ENCODE measurements at places on chromosomes 3 and 15.

DNA sequence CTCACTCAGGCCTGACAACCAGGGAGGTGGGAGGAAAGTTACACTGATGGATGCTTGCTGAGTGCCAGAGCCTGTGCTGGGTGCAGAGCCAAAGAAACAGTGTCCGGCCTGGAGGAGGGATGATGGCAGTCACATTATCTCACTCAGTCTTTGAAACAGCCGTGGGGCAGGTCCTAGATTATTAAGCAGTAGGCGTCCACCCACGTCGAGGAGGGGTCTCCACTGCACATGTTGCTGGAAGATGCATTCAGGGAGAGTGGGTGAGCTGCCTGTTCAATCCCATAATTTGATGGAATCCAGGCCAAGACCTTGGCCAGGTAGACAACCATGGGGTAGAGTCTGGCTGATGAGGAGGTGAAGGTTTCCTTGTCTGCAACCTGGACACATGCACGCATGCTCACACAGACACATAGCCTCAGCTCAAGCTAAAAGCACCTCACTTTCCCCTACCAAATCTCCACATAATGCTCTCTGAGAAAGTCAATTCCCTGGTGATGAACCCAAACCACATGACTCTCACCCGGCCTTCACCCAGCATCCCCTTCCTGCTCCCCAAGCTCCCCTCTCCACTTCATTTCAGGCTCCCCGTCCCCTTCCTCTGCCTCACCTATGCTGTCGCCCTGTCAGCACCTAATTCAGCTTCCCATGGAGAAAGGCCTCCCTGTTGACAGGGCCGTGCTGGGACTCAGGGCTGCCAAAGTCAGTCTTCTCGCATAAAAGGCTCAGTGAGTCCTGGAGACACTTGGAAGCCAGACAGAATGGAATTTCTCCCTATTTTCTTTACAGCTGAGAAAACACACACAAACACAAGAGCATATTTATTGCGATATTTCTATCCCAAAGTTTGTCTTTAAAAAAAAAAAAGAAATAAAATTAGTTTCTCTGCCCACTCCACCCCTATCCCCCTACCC, 29.8 kb downstream of the ACAN start:
- no peak for DNase-seq

DNA sequence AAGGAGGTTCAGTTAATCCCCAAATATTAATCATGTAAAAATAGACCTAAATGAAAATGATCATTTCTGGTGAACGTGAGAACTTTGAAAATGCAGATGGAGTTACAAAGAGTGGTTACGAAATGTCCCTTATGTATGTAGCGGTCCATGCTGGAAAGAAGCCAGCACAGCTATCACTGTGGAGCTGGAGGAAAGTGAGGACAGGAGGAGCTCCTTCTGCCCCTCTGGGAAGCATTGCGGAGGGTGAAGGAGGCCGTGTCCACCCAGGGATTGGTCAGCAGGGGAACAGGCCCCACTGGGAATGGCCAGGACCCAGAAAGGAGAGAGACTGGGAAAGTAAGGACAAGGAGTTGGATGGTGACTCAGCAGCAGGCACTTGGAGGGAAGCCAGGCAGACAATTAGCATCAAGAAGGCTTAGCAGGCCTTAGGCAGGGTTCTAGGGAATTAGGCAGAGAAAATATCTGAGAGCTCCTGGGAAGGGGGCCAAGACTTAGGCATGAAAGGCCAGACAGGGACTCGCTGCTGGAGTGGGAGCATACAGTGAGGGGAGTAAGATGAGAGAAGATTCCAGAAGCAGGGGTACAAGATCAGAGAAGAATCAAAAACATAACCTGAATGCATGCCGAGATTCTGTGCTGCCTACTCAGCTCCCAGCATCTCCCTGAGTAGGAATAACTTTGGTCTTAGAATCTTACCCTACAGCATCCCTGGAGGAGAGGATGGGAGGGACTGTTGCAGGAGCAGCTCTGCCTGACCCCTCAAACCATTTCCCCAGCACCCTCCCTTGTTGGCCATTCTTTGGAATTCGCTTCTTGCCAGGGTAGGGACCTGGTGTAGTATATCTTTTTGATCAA, 171.0 kb upstream of the UMPS start:
- DNase-seq = no peak

DNA sequence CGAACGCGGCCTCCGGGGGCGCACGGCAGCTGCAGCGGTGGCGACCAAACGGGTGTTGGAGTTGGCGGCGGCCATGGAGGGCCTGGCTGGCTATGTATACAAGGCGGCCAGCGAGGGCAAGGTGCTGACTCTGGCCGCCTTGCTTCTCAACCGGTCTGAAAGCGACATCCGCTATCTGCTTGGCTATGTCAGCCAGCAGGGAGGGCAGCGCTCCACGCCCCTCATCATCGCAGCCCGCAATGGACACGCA, 725 bp downstream of the FEM1B start:
- peak; percentile 76 for DNase-seq

- DNase-seq = no peak
Observed at GRCh38 chr3:145209561-145209960, 951.4 kb downstream of the PLOD2 start.

- no peak for DNase-seq
Observed at GRCh38 chr3:72127844-72128243, 342.9 kb upstream of the PROK2 start.

DNA sequence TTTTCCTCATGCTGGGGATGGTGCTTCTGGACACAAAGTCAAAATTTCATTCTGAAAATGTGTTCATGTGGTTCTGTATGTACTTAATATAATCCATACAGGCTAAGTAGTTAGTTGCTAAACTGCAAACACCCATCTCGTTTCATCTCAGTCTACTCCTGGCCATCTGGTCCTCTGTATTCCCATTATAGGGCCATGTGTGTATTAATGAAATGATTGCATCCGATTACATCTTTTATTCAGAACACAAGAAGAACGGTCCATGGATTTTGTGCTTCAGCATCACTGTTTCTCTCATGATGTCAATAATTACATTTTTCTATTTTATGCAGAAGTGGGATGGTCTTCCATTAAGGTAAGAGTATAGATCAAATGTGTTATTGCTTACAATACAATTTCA, 6.1 kb upstream of the GJD2 start:
- DNase-seq = no peak

DNA sequence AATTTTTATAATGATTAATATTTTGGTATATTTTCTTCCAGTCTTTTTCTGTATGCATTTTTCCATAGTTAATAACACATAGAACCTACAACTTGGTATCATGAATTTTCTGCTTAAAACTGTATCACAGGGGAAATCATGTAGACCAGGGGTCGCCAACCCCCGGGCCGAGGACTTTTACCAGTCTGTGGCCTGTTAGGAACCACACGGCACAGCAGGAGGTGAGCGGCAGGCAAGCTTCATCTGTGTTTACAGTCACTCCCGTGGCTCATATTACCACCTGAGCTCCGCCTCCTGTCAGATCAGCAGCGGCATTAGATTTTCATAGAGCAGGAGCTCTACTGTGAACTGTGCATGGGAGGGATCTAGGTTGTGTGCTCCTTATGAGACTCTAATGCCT, 54.7 kb downstream of the RPL22L1 start:
- peak; percentile 81 for DNase-seq

DNA sequence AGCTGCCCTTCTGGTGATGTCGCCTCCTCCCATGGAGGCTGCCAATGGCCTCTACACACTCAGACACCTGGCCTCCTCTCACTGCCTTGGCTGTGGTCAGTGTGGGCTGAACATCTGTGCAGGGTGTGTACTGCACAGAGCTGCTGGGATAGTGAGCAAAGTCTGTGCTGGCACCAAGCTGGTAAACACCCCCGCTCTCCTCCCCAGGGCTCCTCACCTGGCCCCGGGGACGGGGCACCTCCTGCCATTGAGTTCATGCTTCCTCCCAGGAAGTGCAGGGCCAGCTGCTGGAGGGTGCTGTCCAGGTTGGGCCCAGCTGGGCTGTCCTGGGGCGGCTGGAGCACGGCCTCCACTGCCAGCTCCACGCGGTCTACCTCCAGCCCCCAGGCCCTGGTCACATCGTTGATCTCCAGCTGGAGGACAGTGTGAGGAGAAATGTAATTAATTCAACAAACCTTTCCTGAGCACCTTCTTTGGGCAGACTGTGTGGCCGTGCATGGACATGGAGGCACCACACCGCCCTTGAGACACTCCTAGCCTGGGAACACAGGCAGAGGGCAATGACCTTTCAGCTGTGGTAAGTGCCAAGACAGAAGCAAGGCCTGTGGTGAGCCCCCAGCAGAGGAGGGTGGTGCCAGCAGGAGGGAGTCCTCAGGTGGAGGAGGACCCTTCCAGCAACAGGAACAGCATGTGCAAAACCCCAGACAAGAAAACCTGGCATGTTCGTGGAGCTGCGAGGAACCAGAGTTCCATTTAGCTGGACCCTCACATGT, 6.8 kb downstream of the STOML1 start:
- peak; percentile 62 for DNase-seq

DNA sequence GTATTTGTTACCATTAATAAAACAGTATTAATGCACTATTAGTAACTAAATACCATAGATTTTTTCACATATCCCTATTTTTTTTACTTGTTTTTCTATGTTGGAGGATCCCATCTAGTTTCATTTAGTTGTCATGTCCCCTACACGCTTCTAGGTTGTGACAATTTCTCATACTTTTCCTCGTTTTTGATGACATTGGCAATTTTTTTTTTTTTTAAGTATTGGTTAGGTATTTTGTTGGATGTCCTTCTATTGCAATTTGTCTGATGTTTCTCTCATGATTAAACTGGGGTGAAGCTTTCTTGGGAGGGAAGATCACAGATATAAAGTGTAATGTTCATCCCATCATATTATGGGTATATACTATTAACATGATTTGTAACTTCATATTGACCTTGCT, 409.1 kb upstream of the CNTN6 start:
- DNase-seq = no peak

DNA sequence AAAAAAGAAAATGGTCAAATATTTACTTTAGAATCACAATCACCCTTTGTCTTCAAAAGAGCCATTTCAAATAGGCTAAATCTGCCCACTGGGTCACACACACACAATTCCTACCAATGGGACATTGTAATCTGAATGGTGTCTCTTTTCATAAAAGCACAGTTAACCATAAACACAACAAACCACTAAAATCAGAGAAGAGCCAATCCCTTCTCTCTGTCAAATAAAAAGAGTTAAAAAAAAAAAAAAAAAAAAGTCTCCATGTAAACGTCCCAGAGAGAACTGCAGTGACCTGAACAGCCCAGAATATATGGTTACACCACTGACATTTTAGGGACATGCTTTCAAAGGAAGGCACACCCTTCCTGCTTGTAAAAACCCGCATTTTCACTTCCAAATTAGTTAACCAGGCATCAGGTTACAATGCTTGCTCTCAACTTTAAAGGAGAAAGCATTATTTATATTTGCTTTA, 63.7 kb downstream of the PRICKLE2 start:
- DNase-seq = peak; percentile 94

GRCh38 chr3:124248471-124249028, 256.6 kb upstream of the ROPN1 start:
- DNase-seq = no peak

Data from SW480 (cell line).